ENCODE measurements at places on chromosomes 3 and 15.

GRCh38 chr3:347581-347980 is 151.0 kb downstream of the CHL1 start:
- DNase-seq = no peak

- no peak for DNase-seq
Measured at GRCh38 chr15:34331809-34332208, 5.8 kb downstream of the SLC12A6 start.

DNA sequence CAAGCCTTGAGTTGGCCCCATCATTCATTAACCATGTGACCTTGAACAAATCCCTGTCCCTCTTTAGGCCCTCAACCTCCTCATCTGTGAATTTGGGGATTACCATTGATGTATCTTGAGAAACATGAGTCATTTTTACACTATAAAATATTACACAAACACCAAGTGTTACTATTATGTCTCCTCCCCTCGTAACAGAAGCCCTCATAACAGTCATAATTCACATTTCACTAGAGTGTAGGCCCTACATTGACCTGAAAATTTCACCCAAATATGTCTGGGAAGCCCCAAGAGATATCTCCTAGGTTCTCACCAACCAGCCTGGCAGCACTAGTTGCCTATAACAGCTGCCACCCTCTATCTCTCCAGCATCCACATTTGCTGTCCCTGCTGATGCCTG is 15.8 kb upstream of the SLC6A1 start:
- DNase-seq = no peak

DNA sequence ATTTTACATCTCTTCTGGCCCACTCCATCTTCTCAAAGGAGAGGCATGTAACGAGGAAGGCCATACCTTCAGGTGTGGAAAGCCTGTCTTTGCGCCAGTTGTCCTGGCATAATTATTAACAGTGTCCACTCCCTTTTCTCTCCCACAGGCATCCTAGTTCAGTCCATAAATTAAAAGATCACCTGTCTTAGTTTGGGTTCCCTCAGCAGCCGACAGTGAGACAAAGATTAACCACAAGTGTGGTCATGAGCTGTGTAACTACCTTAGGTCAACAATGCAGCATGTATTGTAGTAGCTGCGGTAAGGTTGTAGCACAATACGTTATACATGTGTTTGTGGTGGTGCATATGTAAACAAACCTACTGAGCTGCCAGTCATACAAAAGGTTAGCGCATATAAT is 103.3 kb upstream of the GALNT15 start:
- no peak for DNase-seq

- DNase-seq = no peak
Measured at GRCh38 chr3:110779581-110779980, 292.0 kb upstream of the NECTIN3 start.

DNA sequence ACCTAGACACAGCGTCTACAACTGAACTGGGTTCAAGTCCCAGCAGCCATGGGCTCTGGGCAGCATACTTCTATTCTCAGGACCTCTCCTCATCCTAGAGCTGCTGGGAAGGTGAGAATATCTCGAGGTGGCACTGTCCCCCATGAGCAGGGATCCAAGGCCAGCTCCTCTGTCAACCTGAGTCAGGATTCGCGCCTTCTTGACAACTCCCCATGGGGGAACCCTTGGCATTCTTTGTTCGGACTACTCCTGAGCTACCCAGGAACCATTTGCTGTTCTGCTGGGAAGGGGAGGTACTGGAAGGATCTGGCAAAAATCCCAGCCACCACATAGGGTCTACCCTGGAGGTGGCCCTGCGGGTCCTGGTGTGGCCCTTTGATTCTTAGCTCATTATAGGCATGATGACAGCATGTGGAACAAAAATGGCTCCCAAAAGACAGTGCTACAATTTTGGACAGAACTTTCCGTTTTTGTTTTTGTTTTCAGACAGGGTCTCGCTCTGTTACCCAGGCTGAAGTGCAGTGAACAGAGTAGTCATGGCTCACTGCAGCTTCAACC is 22.3 kb downstream of the PLXNB1 start:
- no peak for DNase-seq

GRCh38 chr3:79019137-79019923 is 748.5 kb downstream of the ROBO1 start:
- no peak for DNase-seq

- no peak for DNase-seq
Measured at GRCh38 chr3:188037965-188038581, 115.9 kb upstream of the LPP start.

- no peak for DNase-seq
Measured at GRCh38 chr15:91308199-91308598, 208.1 kb downstream of the SV2B start.

DNA sequence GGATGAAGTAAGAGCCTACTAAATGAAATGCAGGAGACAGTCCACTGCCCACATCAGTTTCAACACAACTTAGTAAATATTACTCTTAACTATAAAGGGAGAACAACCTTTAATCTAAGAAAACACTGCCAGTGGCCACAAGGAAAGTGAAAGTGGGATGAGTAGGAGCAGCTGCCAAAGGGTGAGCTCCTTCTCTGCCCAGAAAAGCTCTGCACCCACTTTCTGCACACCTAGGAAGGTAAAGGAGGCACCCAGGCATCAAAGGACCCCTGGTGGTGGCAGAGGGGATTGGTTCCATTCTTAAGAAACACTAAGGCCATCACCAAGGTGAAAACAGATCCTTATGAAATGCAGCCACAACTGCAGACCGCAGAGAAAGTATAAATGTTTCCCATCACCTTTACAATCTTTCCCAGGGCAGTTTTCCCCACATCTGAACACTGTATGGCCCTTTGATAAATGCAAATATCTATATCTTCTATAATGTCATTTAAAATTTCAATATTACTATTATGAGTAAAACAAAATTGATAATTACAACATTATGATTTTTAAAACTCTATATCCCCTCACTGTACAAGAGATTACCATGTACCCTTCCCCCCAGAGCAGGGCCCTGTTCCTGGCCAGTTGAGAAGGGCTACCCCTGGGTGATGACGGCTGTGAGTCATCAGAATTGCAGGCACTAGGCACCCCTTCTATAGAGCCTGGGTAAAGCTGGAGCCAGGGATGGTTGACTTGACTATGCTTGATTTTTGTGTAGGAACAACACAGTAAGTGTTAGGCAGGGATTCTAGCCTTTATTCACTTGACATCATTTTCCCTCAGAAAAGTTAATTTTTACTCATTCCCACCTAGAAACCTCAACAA is 92.0 kb downstream of the SNRK start:
- no peak for DNase-seq

DNA sequence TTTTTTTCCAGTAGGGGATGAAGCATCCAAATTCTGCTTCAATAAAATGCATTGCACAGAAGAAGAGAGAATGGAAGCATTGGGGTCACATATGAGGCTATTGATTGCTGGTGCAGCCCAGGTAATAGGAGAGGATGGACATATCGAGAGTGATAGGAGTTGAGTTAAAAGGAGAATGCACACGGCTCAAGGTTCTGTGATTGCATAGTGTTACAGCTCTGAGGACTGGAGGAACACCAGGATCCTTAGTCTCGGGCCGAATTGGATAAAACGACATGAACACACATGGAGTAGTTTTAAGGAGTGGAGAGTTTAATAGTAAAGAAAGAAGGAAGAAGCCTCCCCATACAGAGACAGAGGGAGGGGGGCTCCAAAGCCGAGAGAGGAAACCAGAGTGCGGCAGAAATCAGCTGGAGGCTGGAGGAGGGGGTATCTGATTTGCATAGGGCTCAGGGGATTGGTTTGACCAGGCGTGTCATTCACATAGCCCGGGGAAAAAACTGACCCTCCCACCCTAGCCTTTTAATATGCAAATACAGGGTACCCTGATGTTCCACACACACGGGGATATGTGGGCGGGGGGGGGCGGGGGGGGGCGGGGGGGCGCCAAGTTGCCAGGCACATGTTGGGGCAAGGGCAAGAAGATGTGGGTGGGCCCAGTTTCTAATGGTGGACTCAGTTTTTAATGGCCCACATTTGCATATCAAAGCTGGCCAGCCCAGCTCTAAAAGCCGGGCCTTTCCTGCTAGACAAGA is 156.9 kb downstream of the AGBL1 start:
- DNase-seq = no peak

- DNase-seq = no peak
Measured at GRCh38 chr15:68166847-68167246, 38.3 kb downstream of the CALML4 start.

DNA sequence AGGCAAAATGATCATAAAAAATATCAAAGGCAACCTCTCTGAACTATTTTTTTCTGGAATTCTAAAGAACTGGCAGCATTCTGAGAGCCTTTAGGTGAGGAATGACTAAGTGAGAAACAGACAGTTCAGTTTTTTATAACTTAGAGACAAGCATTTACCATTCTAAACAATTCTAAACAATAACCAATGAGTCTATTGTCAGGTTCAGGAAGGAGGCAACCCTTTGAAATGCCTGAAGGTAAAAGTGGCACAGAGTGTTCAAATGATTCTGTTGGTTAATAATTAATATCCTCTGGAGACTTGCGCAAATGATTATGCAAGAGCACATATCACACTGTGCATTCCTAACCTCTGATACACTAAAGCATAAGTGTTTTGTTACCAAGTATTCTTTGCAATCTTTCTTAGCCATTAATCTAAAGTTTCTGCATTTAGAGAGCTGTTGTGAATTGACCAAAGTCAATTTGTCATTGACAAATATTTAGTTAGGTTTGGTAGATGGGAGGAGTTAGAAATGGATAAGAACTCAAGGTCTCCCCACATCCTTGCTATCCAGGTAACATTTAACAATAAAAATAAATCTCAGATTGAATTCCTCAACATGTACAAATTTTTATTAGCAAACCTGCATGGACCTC is 9.2 kb upstream of the TGFBR2 start:
- DNase-seq = no peak

GRCh38 chr3:188489639-188490405 is 335.9 kb downstream of the LPP start:
- no peak for DNase-seq

GRCh38 chr15:64224511-64224910 is 61.7 kb upstream of the PPIB start:
- DNase-seq = no peak

GRCh38 chr15:27936164-27936563 is 163.0 kb downstream of the OCA2 start:
- no peak for DNase-seq

GRCh38 chr15:70265466-70265978 is 167.8 kb upstream of the TLE3 start:
- no peak for DNase-seq

DNA sequence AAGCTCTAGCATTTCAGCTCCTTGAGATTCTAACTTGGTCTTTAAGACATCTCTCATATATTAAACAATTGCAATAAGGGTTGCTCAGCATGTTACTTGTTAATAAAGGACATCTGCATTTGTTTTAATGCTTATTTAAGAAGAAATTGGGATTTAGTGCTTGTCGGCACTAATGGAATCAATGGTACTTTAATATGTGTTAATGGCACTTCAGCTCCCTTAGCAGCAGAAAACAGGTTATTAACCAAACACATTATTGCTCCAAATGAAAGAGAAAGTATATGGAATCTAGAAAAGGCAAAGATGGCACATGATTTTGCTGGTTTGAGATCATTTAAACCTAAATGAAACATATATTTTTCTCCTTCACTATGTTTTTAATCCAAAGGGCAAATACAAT is 137.3 kb upstream of the GOLIM4 start:
- no peak for DNase-seq

DNA sequence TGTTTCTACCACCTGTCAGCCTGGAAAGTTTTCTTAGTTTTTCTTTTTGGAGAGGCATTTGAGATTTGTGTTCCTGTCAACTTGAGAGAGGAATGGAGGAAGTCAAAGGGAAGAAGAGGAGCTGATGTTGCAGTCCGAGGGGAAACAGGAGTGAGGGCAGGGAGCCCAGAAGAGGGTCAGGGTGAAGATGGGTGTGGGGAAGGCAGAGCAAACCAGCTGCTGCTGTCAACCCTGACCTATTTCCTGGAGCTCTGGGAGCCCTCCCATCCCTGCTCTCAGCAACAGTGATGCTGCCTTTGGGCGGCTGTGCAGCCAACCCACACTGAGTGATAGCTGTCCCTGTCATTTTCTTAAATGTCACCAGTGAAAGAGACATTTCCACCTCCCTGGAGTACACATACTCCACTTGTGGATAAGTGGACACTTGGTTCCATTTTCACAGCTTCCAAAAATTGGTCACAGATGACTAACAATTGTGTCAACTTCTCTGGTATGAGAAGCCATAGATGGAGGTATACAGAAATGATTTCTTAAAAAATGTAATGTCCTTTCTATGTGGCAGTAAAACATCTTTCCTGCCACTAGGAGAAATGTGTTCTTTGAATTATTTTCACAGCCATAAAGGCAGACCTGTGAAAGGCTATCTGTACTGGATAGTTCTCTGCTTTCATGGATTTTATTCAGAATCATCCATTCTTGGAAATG is 556.3 kb upstream of the TBL1XR1 start:
- no peak for DNase-seq

- DNase-seq = no peak
Measured at GRCh38 chr15:85854345-85855097, 59.8 kb upstream of the KLHL25 start.

GRCh38 chr15:70722266-70723121 is 40.9 kb downstream of the UACA start:
- no peak for DNase-seq

GRCh38 chr15:33701304-33701696 is 267.0 kb upstream of the CHRM5 start:
- DNase-seq = no peak

DNA sequence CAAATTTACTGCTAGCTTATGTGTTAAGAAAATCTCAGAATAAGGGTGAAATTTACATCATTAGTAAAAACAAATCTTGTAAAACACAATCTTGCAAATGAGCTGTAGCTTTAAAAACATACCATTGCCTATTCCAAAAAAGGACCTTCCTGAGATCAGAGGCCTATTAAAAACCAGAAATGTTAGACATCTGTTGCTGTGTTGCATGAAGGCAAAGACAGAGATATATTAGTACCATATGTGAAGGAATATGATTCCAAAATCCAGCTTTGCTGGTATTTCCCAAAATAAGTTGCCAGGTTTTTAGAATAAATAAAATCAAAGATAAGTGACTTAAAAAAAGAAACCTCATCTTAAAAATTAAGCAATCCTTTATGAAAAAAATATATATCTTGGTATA is 504.1 kb upstream of the CDIN1 start:
- DNase-seq = no peak

- no peak for DNase-seq
Measured at GRCh38 chr3:377158-377561, 180.6 kb downstream of the CHL1 start.

- no peak for DNase-seq
Measured at GRCh38 chr15:70835415-70835814, 18.5 kb downstream of the LARP6 start.

Measured in esophagus squamous epithelium (tissue), 5 donors.